ENCODE measurements at places on chromosomes 4 and X. TPM values are rescaled to one million over a fixed set of nuclear protein-coding genes. Genes with fewer than 3 reads are reported as not detected.
A peak's percentile ranks its signal among the peaks of the same experiment; 100 is the strongest.

- no peak for DNase-seq
These were observed 97.2 kb upstream of the EOLA2 start for GRCh38 chrX:150035531-150035930.

GRCh38 chrX:31580726-31581125, 508.9 kb upstream of the FTHL17 start:
- peak; percentile 2 for DNase-seq

DNA sequence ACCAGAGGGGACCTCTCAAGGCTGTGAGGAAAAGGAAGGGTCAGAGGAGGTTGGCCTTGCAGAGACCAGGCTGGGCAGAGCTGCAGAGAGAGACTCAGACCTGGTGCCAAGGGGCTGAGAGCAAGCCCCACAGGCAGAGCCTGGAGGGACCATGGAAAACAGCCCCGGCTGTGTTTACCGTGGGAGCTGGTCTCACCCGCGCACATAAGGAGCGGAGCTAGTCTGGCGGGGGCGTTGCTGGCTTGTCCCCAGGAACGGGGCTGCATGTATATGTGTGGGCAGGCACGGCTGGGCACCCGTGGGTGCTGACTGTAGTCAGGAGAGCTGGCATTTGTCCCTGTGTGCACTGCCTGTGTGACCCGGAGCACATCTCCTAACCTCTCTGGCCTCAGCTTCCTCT, 45.7 kb downstream of the C4orf50 start:
- no peak for DNase-seq

The COX7B2 gene
- not detected for total RNA-seq

DNA sequence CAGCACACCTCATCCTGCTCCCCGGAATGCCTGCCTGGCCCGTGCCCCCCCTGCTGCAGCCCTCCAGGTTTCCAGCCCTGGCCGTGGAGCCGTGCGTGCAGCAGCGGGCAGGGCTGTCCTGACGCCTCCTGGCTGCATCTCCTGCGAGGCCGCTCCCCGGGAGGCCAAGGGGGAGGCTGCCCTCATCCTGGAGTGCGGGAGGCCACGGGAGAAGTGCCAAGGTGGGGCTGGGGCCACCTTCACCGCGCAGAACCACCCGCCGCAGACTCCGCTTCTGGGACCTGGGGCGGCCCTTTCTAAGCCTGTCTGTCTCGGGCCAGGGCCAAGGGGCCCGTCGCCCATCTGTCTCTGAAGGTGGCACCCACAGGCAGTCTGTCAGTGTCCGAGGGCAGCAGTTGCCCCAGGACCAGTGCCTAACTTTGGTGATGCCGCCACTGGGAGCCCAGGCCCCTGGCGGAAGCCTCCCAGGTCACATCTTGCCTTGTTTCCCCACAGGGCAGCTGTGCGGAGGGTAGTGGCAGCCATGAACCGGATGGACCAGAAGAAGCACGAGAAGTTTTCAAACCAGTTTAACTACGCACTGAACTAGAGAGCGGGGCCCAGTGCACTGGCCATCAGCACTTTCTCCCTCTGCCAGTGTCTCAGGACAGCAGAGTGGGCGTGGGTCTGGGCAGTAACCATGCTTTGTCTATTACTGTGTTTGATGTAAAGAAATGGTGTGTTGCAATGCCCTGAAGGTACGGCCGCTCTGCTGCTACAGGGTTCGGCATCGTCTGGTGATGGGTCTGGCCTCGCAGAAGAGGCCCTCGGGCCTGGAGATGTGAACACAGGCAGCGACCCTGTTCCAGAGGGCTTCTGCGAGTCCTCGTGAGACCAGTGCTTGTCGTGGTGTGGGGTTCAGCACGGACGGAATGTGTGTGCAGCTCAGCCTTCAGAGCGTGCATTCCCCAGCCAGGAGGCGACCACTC, 20.6 kb downstream of the NKX1-1 start:
- DNase-seq, result no peak

GRCh38 chr4:125125276-125125675, 189.5 kb upstream of the FAT4 start:
- DNase-seq, result peak; percentile 76

The GPRIN3 gene
- 4.3 TPM for total RNA-seq

The SERTM2 gene
- total RNA-seq, result 0.49 TPM
